ENCODE measurements at places on chromosomes 6 and 20. TPM values are rescaled to one million over a fixed set of nuclear protein-coding genes. Genes with fewer than 3 reads are reported as not detected.

GRCh38 chr6:46296586-46296985 is 125.8 kb upstream of the ENPP5 start:
- no peak for DNase-seq

Gene TBX18
- total RNA-seq, result 0.59 TPM

Gene MOCS1
- 36.2 TPM for total RNA-seq

- DNase-seq, result no peak
Observed at GRCh38 chr6:24933868-24934401, 1.8 kb downstream of the RIPOR2 start.

Gene HLA-DOA
- 1.3 TPM for total RNA-seq

DNA sequence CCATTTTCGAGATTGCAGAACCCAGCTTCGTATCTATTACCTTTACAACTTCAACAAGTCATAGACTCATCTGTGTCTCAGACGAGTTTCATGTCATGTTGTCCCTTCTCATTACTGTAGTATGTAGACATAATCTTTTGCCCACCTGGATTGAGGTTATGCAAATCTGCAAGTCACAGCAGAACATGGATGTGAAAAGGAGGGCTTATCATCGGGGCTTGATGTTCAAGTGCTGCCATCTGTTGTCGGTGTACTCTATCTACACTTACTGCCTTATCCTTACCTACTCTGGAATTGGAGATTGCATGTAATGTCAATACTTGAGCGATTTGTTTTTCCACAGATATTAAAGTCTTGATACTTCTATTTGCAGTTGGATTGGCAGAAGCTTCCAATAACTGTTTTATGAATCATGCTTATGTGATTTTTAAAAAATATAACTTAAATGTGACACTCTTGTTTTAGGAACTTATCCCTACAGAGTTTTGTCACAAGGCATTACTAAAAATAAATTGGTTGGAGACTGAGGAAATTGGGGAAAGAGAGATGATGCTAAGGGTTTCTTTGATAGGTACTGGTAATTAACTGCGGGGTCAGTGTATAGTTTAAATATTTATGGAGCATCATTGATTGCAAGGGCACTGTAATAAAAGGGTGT is 3.0 kb upstream of the GOPC start:
- DNase-seq, result no peak

Gene SRMS
- total RNA-seq, result not detected

Gene MEP1A
- 1.8 TPM for total RNA-seq

Gene SLC12A5
- total RNA-seq, result not detected

Measured in liver (tissue), 10 donors.